Activated naive CD4-positive, alpha-beta T cell (primary cell): ENCODE measurements at places on chromosomes 2 and 18.

- no peak for DNase-seq
These were observed 81.7 kb upstream of the STK17B start for GRCh38 chr2:196253116-196253480.

DNA sequence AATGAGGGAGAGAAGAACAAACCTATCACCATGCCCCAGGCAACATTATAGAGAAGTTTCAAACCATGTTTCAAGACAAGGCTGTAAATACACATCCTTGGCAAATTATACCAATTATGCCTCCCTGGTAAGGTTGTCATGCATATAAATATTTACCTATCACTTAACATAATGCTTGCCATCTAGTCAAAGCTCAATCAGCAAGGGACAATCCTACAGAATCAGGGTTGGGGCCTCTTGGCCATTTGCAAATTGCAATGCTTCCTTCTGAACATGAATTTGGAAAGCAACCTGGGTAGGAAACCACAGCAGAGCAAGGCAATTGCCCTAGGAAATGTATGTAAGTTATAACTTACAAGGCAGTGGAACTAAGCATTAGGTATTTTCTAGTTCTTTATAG, 907.2 kb upstream of the CDH2 start:
- no peak for DNase-seq

DNA sequence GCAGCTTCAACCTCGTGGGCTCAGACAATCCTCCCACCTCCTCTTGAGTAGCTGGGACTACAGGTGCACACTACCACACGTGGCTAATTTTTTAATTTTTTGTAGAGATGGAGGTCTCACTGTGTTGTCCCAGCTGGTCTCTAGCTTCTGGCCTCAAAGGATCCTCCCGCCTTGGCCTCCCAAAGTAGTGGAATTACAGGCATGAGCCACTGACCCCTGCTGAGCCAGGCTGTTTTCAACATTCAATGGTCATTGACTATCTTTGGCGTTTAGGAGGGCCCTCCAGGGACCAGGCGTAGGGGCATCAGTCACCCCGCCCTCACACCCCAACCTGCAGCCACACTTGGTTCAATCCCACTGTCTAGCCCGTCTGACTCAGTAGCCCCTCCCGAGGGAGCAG, 5.2 kb downstream of the MZT2B start:
- no peak for DNase-seq

DNA sequence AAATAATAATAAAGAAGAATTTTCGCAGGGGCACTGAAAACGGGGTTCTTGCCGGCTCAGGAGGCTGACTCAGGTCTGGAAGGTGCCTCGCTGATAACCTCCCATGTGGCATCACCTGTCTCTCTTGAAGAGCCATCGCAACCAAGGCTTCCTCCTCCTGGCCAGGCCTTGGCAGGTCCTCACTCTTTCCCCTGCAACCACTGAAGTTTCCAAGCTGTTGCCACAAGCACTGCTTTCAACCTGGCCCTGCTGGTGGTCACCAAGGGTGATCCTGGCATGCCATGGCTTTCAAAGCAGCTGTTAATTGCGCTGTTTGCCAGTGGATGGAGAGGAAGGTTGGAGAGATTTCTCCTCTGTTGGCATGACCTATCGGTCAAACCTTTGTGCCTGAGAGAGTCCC, 163.6 kb upstream of the COPS8 start:
- DNase-seq = no peak

GRCh38 chr2:120109186-120110061, 96.5 kb downstream of the EPB41L5 start:
- DNase-seq = no peak

DNA sequence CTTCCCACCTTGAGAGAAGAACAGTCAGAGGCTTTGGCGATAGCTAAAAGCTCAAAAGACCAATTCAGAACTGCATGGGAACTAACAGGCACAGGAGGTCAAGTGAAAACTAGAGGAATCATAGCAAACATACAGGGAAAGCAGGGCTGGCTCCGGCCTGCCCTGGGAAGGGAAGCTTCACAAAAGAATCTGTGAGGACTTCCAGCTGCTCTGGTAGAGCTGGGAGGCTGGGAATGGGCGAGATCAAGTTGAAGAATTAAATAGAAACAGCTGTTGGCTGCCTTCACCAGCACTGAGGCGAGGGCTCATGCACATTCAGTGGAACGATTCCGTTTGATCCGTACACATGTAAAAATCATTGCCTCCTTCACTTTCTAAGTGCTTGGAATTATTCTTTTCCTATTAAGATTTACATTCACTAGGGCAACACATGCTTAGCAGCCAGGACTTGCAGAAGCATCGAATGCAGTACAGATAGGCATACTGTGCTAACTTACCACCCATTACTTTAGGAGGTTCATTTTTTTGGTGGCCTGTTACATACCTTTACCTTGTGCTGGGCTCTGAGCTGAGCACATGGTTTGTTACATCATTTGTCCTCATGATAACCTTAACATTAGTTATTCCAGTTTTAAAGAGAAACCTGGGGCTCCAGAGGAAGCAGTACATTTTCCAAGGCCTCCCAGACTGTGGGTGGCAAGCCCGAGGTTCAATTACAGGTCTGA, 125.4 kb upstream of the RNF152 start:
- no peak for DNase-seq

- DNase-seq = no peak
These were observed 48.3 kb downstream of the ZNF804A start for GRCh38 chr2:184646593-184646992.

DNA sequence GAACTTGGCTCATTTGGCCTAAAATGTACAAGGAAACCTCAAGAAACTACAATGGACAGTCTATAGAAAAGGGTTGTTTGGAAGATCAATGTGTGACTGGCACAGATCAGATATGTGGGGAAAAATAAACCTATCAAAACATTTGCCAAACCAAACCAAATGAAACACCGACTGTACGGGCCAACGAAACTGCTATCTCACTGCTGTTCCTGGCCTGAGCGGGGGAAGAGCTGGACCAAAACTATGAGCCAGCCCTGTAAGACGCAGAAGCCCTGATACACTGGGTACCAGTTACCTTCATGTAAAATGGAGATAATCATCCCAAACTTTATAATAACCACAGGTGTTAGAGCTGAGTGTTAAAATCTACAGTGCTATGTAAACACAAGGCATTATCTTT, 11.7 kb downstream of the CDC42EP3 start:
- no peak for DNase-seq

- DNase-seq = no peak
These were observed 15.1 kb downstream of the CYRIA start for GRCh38 chr2:16650287-16651249.

- no peak for DNase-seq
These were observed 1426.9 kb upstream of the ACVR2A start for GRCh38 chr2:146417942-146418341.

- no peak for DNase-seq
These were observed 55.2 kb upstream of the LDLRAD4 start for GRCh38 chr18:13163167-13163927.

GRCh38 chr2:135679125-135679524, 62.5 kb upstream of the UBXN4 start:
- DNase-seq = no peak

DNA sequence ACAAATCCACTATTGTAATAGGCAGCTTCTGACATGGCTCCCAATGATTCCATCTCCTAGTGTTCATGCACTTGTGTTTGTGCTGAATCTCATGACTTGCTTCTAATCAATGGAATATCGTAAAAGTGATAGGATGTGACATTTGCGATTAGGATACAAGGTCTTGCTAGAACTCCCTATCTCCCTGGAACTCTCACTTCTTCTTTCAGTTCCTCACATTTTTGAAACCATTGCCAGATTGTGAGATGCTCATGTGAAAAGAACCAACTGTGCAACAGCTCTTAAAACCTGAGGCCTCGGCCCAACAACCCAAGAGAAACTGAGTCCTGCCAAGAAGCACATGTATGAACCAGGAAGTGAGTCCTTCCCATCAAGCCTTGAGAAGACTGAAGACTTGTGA, 226.9 kb upstream of the DTNA start:
- DNase-seq = no peak

- DNase-seq = no peak
These were observed 10.3 kb downstream of the STAT1 start for GRCh38 chr2:191003405-191004309.

- DNase-seq = no peak
These were observed 32.0 kb downstream of the EML4 start for GRCh38 chr2:42200926-42201855.

- DNase-seq = no peak
These were observed 21.2 kb upstream of the PMAIP1 start for GRCh38 chr18:59878644-59879043.

DNA sequence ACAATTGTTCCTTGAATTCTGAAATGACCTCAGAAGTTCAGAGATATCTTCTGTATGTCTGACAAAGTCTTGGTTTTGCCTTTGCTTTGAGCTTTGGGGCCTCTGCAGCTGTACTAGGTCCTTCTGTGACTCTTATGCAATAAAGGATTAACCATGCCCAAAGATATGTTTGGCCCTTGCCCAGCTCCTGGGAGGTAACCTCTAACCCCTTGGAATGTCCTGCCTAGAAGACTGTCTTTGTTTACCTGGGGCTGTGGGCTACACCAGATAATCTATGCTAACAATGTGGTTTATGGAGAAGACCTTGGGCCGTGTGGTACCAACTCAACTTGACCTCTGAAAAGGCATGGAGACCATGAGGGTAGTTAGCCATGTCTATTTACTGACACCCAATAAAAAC, 140.9 kb upstream of the CAPN13 start:
- DNase-seq = no peak

DNA sequence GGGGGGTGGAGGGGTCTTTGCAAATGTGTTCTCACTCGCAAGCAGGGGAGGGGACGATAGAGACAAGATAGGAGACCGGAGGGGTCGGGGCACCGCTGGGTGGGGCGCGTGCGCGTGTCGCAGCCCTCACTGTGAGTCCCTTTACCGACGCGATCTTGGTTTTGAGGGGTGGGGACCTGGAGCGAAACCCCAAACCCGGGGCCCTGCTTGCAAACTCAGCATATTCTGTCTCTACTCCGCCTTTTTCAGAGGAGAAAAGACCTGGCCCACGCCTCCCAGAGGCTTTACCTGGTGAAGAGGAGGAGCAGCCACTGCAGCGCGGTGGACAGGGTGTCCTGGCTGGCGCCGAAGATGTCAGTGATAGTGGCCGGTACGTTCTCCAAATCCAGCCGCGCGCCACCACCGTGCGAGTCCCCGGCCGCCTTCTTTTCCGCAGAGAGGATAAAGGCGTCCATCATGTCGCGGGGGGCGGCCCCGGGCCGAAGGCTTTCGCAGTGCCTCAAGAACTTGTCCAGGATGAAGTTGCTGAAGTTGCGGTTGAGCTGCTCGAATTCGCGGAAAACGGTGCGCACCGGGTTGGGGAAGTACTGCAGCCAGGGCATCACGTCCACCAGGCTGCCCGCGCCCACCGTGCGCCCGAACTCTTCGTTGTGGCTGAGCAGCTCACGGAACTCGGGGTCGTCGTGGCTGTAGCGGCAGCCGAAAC, 1.7 kb downstream of the CYP1B1 start:
- no peak for DNase-seq

GRCh38 chr2:218476676-218477075, 57.8 kb downstream of the VIL1 start:
- DNase-seq = no peak

- no peak for DNase-seq
These were observed 50.0 kb downstream of the ANKMY1 start for GRCh38 chr2:240507778-240508251.

DNA sequence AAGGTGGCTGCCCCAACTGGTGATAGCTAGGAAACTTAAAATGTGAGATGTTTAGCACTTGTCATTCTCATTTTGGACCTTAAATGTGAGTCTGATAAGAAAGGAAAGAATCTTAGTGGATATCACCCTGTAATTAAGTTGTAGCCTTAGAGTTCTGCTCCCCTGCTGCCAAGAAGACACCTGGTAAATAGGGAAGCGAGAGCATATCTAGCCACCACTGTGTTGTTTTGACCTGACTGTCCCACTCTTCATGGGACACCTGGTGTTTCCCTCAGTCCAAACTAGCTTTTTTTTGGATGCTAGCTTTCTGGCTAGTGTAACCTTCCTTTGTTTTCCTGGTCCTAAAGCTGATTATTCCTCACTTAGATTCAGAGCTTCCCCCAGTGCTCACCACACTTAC, 357.6 kb downstream of the RAD51AP2 start:
- no peak for DNase-seq

- no peak for DNase-seq
These were observed 657.5 kb upstream of the CDH7 start for GRCh38 chr18:65093346-65093745.

DNA sequence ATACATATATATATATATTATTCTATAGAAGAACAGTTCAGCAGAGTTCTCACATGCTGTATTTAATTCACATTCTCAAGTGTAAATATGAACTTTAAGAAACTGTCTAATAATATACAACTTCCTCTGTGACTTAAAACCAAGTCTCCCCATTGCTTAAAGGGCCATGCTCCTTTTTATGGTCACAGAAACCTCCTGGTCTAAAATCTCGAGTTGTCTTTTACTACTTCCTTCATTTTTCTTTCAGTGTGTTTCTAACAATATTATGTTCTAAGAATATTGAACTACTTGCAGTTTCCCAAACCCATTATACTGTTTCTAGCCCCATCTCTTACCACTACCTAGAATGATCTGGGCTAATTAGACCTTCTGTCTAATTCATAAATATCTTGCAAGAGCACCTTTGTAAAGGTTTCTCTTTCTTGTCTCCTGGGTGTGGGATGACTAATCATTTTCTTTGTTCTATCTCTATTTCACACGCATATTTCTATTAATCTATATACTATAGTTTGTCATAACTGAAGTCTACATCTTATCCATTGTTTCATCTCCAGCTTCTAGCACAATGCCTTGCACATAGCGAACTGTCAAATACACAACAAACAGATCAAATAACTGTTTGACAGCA, 48.8 kb downstream of the ERBB4 start:
- no peak for DNase-seq

DNA sequence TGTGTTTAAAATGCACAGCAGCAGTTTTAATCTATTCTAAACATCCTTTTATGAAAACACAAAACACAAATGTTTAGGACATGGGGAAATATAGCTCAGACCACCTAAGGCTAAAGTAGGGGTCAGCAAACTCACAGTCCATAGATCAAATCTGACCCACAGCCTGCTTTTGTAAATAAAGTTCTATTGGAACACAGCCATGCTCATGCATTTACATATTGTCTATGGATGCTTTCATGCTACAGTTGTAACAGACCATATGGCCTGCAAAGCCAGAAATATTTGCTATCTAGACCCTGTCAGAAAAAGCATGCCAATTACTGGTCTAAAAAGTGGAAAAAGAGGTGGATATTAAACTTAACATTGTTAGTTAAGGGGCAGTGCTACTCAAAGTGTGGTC, 1105.4 kb upstream of the KLHL29 start:
- no peak for DNase-seq
